ENCODE measurements at places on chromosomes 13 and 19. TPM values are rescaled to one million over a fixed set of nuclear protein-coding genes. Genes with fewer than 3 reads are reported as not detected.

DNA sequence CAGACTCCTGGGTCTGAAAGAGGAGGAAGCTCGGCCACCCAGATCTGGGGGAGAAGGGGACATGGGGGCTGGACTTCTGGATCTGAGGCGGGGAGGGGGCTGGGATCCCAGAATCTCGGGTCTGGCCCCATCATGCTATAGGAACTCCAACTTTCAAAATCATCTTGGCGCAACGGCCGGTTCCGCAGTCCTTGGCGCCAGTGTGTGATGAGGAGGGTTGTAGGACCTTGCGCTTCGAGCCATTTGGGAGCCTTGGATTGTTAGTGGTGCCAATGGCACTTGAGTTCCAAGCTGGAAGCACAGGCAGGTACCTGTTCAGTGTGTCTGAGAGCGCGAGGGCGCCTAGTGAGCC, 324 bp downstream of the RUVBL2 start:
- H3K4me3 ChIP-seq = peak overlapping the region; percentile 87
- peak overlapping the region; percentile 94 for H3K27ac ChIP-seq
- no peaks in the 10 kb centered on the region for H3K27me3 ChIP-seq
- DNase-seq = no peak
- no peaks in the 10 kb centered on the region for H3K36me3 ChIP-seq
- H3K4me1 ChIP-seq = no peaks in the 10 kb centered on the region

- H3K36me3 ChIP-seq = no peaks in the 10 kb centered on the region
- no peaks in the 10 kb centered on the region for H3K4me1 ChIP-seq
- H3K27ac ChIP-seq = no peak overlapping the region
- H3K4me3 ChIP-seq = no peak overlapping the region
- no peak for DNase-seq
- H3K27me3 ChIP-seq = peaks cover 17% of the 10 kb centered on the region
Observed at GRCh38 chr13:25042151-25042865, 53.6 kb upstream of the PABPC3 start.

GRCh38 chr13:44397766-44398223, 24.2 kb downstream of the SERP2 start:
- H3K27me3 ChIP-seq = no peaks in the 10 kb centered on the region
- peak overlapping the region; percentile 46 for H3K27ac ChIP-seq
- DNase-seq = peak; percentile 21
- H3K4me3 ChIP-seq = no peak overlapping the region
- peaks cover 38% of the 10 kb centered on the region for H3K4me1 ChIP-seq

DNA sequence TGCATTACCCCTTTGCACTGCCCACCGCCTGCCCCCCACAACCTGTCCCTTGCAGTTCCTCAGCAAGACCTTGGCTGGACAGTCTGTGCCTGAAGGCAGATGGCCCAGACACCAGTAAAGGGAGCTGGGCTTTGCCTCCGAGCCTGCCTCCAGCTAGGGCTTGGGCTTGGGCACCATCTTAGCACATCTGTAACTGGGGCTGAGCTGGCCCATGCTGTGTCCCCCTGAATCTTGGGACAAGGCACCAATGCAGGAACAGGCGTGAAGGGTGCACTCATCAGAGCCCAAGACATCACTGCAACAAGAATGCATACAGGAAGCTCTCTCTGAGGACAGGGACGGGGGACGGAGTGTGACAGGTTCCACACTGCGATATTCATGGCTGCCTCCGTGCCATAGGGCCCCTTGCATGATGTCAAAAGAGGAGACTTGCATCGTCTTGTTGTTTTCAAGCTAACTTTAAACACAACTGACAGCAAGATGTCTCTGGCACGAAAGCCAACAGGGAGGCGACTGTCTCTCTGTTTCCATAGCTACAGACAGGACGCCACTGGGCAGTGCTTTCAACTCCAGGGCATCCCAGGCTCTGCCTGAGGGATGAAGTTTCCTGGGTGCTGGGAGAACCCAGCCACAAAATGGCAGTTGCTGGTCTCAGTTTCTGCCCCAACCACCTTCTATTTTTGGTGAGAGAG, 8.7 kb upstream of the CHST8 start:
- DNase-seq = no peak
- no peaks in the 10 kb centered on the region for H3K36me3 ChIP-seq
- H3K4me3 ChIP-seq = no peak overlapping the region
- no peaks in the 10 kb centered on the region for H3K27me3 ChIP-seq

- H3K27ac ChIP-seq = no peak within 1 kb of the TSS
- no peaks in the 10 kb centered on the region for H3K4me1 ChIP-seq
- H3K4me3 ChIP-seq = peak within 1 kb of the TSS; percentile 3
- no peak for DNase-seq
Observed at GRCh38 chr13:20231839-20232555, at the start of gene GJB6. TSS of gene GJB6 (minus strand) at chr13:20232319. CDS start at chr13:20223480, 8,839 bp downstream.

DNA sequence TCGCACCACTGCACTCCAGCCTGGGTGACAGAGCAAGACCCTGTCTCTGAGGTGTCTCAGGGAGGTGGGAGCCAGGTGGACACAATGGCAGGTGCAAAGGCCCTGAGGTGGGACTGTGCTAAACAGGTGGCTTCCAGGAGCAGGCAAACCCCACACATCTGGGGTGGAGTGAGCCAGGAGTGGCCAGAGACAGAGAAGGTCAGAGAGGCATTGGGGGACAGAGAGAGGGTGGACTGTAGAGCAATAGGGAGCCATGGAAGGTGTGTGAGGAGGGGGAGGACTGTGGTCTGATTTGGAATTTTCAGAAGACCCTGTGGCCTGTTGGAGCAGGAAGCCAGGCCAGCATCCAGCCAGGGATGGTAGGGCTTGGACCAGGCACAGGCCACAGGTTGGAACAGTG, 4.7 kb downstream of the MEF2B start:
- DNase-seq = no peak
- H3K4me3 ChIP-seq = no peak overlapping the region
- no peaks in the 10 kb centered on the region for H3K36me3 ChIP-seq
- H3K4me1 ChIP-seq = no peaks in the 10 kb centered on the region
- no peak overlapping the region for H3K27ac ChIP-seq

- no peaks in the 10 kb centered on the region for H3K27me3 ChIP-seq
- H3K4me3 ChIP-seq = no peak overlapping the region
- no peaks in the 10 kb centered on the region for H3K36me3 ChIP-seq
- no peak overlapping the region for H3K27ac ChIP-seq
- no peak for DNase-seq
- H3K4me1 ChIP-seq = peaks cover 8% of the 10 kb centered on the region
Observed at GRCh38 chr13:31204592-31204991, 4.8 kb downstream of the B3GLCT start.

DNA sequence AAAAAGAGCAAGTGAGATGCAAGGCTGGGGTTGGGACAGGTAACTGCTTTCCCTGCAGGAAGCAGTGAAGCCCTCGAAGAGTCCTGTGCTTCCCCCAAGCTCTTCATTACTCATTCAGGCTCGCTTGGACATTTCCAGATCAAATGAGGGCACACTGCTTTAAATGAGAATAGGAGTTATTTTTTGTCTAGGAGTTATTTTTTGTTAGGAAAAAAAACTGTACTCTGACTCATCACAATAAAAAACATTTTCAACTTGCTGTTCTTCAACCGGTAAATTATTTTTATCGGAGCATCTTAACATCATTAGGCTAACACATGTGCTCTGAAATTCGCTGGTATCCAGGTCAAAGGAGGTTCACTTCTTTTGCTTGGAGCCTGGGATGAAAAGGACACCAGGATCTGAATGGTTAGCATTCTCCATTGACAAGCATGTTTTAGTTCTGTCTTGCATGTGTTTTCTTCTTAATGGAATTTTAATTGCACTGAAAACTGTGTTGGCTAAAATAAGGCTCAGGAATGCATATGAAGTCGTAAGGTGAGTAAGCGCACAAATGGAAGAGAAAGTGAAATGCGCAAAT, 80.7 kb upstream of the STK24 start:
- H3K27ac ChIP-seq = no peak overlapping the region
- no peak for DNase-seq
- H3K36me3 ChIP-seq = no peaks in the 10 kb centered on the region

The ZNF506 gene
- 2.2 TPM for total RNA-seq

The KLK2 gene
- not detected for total RNA-seq

DNA sequence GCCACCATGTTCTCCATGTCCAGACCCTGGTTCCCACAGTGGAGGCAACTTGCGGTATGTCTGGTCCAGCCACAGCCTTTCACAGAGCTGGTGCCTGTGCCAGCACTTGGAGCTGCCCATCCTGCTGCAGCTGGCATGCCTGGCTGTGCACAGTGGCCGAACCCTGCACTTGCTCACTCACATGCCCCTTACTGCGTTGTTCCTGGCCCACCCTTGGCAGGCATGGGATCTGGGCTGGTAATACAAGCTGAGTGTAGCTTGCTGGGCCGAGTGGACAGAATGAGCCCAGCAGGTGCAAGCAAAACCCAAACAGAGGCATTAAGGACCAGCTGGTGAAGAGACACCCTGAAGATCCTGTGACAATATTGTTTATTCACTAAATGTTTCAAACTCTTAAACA, 583.9 kb upstream of the SLITRK6 start:
- no peaks in the 10 kb centered on the region for H3K27me3 ChIP-seq
- no peaks in the 10 kb centered on the region for H3K36me3 ChIP-seq
- no peak for DNase-seq

The IRGC gene
- not detected for total RNA-seq

DNA sequence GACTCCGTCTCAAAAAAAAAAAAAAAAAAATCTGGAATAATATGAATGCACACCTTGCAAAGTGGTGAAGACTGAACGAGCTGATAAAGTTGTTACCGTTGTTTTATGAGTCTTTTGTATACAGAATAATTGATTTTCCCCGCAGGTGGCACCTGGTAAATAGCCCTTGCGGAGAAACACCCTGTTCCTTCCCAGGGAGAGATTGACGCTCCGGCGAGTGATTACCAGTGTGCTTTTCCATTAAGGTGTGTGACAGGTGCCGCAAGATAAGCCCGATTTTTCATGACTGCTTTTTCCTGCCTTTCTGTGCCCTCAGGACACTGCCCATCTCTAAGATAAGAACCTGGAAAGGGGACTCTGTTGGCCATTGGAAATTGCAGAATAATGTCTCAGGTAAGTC, 943 bp downstream of the ZNF302 start:
- H3K27ac ChIP-seq = no peak overlapping the region
- H3K27me3 ChIP-seq = no peaks in the 10 kb centered on the region
- H3K36me3 ChIP-seq = no peaks in the 10 kb centered on the region
- DNase-seq = no peak

The UBXN6 gene
- 57.3 TPM for total RNA-seq

The CEACAM5 gene
- not detected for total RNA-seq

The CYSLTR2 gene
- 0.34 TPM for total RNA-seq

GRCh38 chr19:46634656-46635218, 1.3 kb downstream of the GNG8 start:
- H3K27ac ChIP-seq = no peak overlapping the region
- no peaks in the 10 kb centered on the region for H3K36me3 ChIP-seq
- no peak overlapping the region for H3K4me3 ChIP-seq
- no peaks in the 10 kb centered on the region for H3K27me3 ChIP-seq
- H3K4me1 ChIP-seq = no peaks in the 10 kb centered on the region
- DNase-seq = no peak

The STX10 gene
- 18.2 TPM for total RNA-seq

DNA sequence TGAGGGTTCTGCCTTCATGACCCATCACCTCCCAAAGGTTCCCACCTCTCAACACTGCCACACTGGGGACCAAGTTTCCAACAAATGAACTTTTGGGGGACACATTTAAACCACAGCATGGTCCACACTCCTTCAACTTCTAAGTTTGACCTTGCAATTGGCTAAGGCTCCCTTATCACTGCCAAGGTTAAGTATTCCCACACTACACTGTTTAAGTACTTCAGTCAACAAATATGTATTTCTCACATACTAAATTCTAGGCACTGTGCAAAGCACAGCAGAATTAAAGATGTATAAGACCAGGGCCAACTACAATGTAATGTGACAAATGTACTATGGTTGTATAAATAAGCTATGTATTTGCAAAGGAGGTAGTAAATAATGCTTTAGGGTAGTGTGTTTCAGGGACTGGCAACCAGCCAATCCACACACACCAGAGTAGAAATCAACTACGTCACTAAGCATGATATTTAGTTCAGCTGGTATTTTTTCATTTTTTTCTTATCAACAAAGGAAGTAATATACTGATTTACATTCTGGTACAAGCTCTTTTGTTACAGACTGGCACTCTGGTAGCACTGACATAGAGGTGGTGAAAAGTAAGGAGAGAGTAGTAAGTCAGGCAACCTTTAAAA, 12.2 kb downstream of the NUFIP1 start:
- no peak overlapping the region for H3K4me3 ChIP-seq
- H3K27ac ChIP-seq = no peak overlapping the region
- H3K27me3 ChIP-seq = no peaks in the 10 kb centered on the region

DNA sequence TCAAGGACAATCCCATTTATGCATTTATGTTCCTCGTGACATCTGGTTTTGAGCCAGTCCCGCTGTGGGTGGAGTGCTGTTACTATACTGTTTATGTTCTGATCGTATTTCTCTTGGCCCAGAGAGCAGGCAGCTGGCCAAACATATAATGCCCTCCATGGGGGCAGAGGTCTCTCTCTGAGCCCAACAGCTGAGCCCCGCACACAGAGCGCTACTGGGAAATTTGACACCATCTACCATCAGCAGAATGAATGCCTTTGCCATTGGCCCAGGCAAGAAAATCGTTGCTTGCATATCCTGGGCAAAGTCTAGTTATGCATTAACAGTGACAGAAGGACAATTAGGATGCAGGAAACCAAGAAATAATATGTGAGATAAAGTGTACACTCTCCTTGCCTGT, 126.8 kb upstream of the CACNA1A start:
- no peak overlapping the region for H3K27ac ChIP-seq
- no peaks in the 10 kb centered on the region for H3K36me3 ChIP-seq
- no peak overlapping the region for H3K4me3 ChIP-seq

- peak; percentile 59 for DNase-seq
- H3K27ac ChIP-seq = no peak overlapping the region
- no peaks in the 10 kb centered on the region for H3K27me3 ChIP-seq
- no peaks in the 10 kb centered on the region for H3K36me3 ChIP-seq
- no peaks in the 10 kb centered on the region for H3K4me1 ChIP-seq
Observed at GRCh38 chr19:6765738-6766356, 1.4 kb downstream of the SH2D3A start.

The PEX11G gene
- 5.5 TPM for total RNA-seq

- H3K4me3 ChIP-seq = no peak overlapping the region
- H3K36me3 ChIP-seq = no peaks in the 10 kb centered on the region
- H3K27me3 ChIP-seq = no peaks in the 10 kb centered on the region
Observed at GRCh38 chr13:82772816-82773215, 1109.5 kb downstream of the SLITRK1 start.

GRCh38 chr13:76512721-76513145, 373.5 kb downstream of the KCTD12 start:
- no peaks in the 10 kb centered on the region for H3K36me3 ChIP-seq
- H3K4me1 ChIP-seq = no peaks in the 10 kb centered on the region
- no peak overlapping the region for H3K4me3 ChIP-seq
- H3K27me3 ChIP-seq = no peaks in the 10 kb centered on the region
- H3K27ac ChIP-seq = no peak overlapping the region
